ENCODE measurements at places on chromosomes 4 and X. TPM values are rescaled to one million over a fixed set of nuclear protein-coding genes. Genes with fewer than 3 reads are reported as not detected.

TECRL gene
- not detected for total RNA-seq

- no peaks in the 10 kb centered on the region for H3K4me1 ChIP-seq
- H3K27me3 ChIP-seq: no peaks in the 10 kb centered on the region
- DNase-seq: no peak
Measured at GRCh38 chrX:12988797-12989196, 13.9 kb downstream of the TMSB4X start.

IL3RA gene
- total RNA-seq: 2.4 TPM

GRCh38 chr4:28921886-28922285 is 1798.3 kb upstream of the PCDH7 start:
- no peaks in the 10 kb centered on the region for H3K36me3 ChIP-seq
- DNase-seq: no peak
- H3K4me1 ChIP-seq: no peaks in the 10 kb centered on the region
- no peak overlapping the region for H3K27ac ChIP-seq
- H3K4me3 ChIP-seq: no peak overlapping the region

- H3K27ac ChIP-seq: no peak overlapping the region
- H3K4me1 ChIP-seq: no peaks in the 10 kb centered on the region
- H3K36me3 ChIP-seq: no peaks in the 10 kb centered on the region
- no peak for DNase-seq
Measured at GRCh38 chr4:85127653-85128052, 161.2 kb upstream of the WDFY3 start.

EMCN gene
- total RNA-seq: 3.5 TPM

NRK gene
- total RNA-seq: 0.53 TPM

RADX gene
- total RNA-seq: 10.7 TPM

GRCh38 chr4:140633124-140633523 is 64.4 kb upstream of the UCP1 start:
- H3K4me3 ChIP-seq: no peak overlapping the region
- no peak overlapping the region for H3K27ac ChIP-seq
- no peak for DNase-seq
- no peaks in the 10 kb centered on the region for H3K27me3 ChIP-seq
- peaks cover 9% of the 10 kb centered on the region for H3K36me3 ChIP-seq
- H3K4me1 ChIP-seq: no peaks in the 10 kb centered on the region

DNA sequence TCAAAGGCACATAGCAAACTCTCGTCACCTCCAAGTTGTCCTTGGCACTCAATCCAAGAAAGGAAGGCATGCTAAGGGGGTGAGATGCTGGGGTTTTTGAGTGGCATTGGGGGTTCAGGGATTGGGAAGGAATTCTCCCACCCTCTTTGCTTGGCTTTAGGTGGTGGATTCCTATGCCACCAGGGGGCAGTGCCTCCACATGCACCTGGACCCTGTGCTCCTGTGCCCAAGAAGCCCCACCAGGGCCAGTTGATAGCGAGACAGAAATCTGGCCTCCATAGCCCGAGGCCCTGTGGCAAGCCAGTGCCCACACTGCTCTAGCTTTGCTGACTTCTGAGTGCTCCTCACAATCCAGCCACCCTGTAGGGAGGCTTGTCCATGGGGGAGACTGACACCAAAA is 2.0 kb upstream of the FATE1 start:
- H3K4me1 ChIP-seq: no peaks in the 10 kb centered on the region
- no peaks in the 10 kb centered on the region for H3K36me3 ChIP-seq
- H3K27ac ChIP-seq: no peak overlapping the region
- H3K4me3 ChIP-seq: no peak overlapping the region
- no peaks in the 10 kb centered on the region for H3K27me3 ChIP-seq
- DNase-seq: no peak

- H3K4me3 ChIP-seq: no peak overlapping the region
- H3K4me1 ChIP-seq: no peaks in the 10 kb centered on the region
- no peaks in the 10 kb centered on the region for H3K27me3 ChIP-seq
- H3K36me3 ChIP-seq: no peaks in the 10 kb centered on the region
- H3K27ac ChIP-seq: no peak overlapping the region
- DNase-seq: no peak
Measured at GRCh38 chr4:40270609-40271008, 64.5 kb upstream of the CHRNA9 start.

UGT2A3 gene
- 150 TPM for total RNA-seq

DNA sequence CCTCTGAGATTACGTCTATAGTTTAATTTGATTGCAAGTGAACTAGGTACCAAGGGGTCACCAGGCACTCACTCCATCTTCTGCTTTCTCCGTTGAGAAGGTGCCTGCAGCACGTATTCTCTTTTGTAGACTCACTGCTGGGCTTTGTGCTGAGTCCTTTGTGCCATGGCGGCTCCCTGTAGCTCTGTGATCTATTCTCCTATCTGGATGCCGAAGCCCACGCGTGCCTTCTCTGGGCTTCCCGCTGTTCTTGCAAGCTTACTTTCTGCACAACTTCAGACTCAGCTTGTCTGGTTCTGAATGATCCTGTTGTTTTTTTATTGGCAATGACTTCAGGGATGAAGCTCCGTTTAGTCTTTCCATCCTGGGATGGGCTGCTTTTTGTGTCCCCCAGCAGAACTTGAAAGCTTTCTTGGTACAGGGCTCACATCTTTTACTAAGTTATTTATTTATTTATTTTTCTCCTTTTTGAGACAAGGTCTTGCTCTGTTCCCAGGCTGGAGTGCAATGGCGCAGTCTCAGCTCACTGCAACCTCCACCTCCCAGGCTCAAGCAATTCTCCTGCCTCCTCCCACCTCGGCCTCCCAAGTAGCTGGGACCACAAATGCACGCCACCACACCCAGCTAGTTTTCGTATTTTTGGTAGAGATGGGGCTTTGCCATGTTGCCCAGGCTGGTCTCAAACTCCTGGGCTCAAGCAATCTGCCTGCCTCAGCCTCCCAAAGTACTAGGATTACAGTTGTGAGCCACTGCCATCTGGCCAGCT is 100.9 kb upstream of the NKX1-1 start:
- H3K27ac ChIP-seq: no peak overlapping the region
- H3K36me3 ChIP-seq: no peaks in the 10 kb centered on the region
- H3K4me1 ChIP-seq: no peaks in the 10 kb centered on the region
- H3K27me3 ChIP-seq: no peaks in the 10 kb centered on the region

DNA sequence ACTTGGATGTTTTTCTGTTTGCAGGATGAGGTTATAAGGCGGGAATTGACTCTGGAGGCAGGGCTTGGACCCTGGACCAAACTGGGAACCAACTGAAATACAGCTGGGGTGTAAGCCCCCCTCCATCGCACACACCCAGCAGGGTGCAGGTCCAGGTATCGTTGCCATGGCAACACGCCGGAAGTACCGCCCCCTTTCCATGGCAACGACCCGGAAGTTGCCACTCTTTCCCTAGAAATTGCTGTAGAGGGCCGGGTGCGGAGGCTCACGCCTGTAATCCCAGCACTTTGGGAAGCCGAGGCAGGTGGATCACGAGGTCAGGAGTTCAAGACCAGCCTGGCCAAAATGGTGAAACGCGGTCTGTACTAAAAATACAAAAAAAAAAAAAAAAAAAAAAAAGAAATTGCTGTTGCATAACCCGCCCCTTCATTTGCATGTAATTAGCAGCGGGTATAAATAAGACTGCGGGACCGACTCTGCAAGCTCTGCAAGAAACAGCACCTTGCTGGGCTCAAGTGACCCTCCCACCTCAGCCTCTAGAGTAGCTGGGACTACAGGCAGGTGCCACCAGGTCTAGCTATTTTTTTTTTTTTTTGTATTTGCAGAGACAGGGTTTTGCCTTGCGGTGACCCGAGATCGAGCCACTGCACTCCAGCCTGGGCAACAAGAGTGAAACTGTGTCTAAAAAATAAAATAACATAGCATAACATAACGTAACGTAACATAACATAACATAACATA is 139.6 kb downstream of the CRLF2 start:
- no peak overlapping the region for H3K27ac ChIP-seq
- no peak overlapping the region for H3K4me3 ChIP-seq
- H3K4me1 ChIP-seq: no peaks in the 10 kb centered on the region

DNA sequence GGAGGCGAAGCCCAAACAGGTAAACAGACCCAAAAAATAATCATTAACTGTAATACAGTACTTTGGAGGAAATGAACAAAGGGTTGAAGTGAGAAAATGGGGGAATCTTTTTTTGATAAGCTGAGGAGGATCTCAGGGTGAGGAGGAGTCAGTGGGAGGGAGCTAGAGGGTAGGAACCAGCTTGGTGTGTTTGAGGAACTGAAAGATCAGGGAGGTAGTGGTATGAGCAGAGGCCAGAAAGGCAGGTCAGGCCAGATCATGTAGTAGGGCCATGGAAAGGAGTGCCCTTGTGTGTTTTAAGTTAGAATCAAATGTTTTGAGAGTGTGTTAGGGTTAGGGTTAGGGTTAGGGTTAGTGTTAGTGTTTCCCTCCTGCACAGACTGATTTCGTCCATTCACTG is 48.8 kb downstream of the PPP2R2C start:
- no peak for DNase-seq
- no peaks in the 10 kb centered on the region for H3K27me3 ChIP-seq
- no peak overlapping the region for H3K4me3 ChIP-seq
- no peaks in the 10 kb centered on the region for H3K36me3 ChIP-seq

PASD1 gene
- not detected for total RNA-seq

DNA sequence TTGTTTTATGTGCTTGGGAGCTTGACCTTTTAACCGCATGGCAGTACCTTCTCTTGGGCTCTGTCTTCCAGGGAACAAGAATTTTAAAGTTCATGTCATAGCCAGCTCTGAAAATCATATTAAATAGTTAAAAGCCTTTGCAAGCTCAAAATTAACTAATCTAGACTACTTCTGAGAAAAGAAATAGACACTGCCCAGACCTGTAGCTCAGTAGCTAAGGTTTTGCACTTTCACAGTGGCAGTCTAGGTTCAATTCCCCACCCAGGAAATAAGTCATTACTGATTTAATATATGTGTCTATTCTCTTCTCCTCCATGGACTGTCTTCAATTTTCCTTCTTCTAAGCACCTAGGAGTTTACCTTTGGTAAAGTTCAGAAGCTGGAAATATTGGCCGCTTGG is 27.4 kb downstream of the HSD17B11 start:
- DNase-seq: no peak
- H3K4me1 ChIP-seq: no peaks in the 10 kb centered on the region
- no peaks in the 10 kb centered on the region for H3K27me3 ChIP-seq
- peaks cover 3% of the 10 kb centered on the region for H3K36me3 ChIP-seq
- no peak overlapping the region for H3K4me3 ChIP-seq
